ENCODE measurements at places on chromosomes 2 and 18.
A peak's percentile ranks its signal among the peaks of the same experiment; 100 is the strongest.

DNA sequence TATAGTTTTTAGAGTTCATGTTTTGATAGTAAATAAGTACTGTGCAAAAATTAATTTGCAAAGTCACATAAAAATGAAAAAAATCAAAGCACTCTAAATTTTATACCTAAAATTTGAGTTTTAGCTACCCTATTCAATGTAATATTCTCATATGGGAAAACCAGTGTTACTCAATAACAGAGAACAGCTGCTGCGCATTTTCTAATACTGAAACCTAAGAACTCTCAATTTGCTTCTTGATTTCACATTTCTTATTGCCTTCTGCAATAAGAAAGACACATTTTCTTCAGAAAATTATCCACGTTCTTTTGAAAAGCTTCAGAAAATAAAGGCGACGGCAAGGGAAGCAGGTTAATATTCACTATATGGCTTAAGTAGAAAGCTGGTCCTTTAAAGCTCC is 199.1 kb upstream of the CCDC150 start:
- no peak for DNase-seq

DNA sequence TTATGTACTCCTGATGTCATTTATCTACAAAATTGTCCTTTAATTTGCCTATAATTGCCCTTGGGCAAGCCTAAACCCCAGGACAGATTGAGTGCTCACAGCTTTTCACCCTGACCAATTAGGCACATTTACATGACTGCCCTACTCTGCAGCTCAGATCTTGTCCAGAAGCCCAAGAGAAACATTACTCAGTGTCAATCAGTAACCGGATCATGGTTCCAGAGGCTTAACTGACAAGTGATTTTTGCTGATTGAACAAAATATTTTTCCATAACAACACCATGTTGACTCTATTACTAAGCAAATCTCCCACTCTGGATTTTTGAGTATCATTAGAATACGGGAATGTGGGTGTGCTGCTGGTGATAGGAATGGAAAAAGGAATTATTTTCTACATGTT is 465.4 kb upstream of the TNP1 start:
- DNase-seq: no peak

GRCh38 chr18:45760462-45761036 is 36.6 kb downstream of the SLC14A1 start:
- no peak for DNase-seq

DNA sequence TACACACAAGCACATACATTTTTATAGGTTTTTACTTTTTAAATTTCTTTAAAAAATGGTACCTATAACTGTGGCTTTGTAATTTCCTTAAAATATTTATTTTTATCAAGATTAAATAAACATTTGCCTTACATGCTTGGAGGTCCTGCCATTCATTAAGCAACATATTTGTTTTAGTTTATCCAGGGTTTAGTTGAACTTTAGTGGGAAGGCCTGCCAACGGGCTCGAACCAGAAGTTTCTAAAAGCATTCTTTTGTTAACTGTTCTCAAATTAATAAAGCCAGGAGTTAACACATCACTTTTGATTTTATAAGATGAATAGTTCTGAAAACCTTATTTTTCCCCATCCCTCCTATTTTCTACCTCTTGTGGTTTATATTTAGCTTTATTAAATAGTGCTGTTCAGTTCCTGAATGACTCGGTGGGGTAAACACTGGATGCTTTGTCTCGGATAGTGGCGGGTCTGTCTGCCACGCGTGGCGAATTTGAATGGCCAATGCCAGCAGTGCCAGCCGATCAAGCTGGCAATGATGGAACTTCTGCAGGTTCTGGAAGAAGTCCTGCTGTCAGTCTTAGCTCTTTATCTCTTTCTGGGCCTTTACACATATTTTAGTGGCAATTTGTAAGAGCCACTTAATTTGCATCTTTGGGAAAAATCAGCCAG is 32.2 kb downstream of the SH3YL1 start:
- DNase-seq: no peak

GRCh38 chr2:68193787-68194372 is 36.2 kb downstream of the PNO1 start:
- DNase-seq: no peak

DNA sequence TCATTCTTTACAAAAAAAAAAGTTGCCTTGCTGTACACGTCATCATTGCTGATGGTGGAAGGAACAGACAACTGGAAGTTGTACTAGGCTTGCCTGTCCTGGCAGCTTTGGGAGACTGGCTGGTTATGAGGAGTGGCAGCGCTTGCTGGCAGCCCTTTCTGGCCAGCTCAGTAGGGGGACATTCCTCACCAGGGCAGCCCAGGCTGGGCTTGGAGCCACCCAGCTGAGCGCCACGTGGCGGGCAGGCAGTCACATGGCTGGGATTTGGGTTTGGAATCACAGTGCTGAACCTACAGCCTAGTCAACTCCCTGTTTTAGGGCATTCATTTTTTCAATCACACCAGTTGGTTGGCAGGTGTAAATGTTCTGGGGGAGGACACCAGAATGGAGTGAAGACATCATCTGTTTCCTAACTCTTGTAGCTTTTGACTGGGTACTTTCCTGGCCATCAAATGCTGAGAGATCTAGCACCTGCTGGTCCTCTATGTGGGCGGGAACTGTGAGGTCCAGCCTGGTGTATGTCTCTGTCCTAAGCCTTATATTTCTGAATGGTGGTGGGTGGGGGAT is 139.3 kb downstream of the SETBP1 start:
- no peak for DNase-seq

DNA sequence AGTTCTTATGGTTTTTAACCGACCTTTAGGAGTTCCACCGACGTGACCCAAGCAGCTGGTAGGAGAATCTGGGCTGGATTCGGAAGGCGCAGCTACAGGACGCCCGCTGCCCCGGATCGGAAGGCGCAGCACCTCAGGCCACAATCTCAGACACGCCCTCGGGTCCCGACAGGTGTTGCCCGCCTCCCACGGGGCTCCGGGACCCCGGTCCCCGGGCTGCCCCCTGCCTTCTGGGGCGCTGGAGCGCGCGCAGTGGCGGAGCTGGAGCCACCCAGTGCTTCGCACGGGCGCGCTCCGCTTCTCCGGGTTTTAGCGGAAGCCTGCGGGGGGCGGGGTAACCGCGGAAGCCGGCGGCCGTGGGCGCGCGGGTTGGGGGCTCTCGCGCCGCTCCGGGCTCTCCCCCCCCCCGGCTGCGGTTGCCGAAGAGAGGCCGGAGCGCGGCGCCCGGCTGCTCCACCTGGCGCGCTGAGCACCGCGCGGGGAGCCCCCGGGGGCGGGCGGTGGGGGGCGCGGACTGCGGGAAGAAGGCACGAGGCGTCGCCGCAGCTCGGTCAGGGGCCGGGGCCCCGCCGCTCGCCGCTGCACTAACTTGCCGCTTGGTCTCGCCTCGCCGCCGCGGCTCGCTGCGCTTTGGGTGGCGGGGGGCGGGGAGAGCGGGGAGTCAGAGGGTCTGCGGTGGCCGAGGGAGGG is 718.8 kb downstream of the DPP10 start:
- DNase-seq: no peak

- DNase-seq: no peak
These were observed 159.2 kb upstream of the HS6ST1 start for GRCh38 chr2:128477891-128478290.

DNA sequence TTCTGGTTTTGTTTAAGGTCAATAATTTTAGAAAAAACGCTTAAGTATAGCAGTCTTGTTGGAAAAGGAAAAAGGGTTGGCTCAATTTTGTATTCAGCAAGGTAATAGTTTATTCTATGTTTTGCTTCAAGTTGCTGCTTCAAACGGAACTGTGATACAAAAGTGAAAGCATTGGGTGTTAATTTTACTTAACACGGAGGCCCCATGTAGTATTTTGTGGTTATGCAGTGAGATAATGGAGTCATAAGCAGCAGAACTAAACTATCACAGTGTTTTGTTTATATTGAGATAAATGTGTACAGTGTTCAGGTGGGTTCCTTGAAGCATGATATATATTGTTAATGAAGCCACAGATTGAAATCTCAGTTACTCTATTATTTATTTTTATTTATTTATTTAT is 67.0 kb upstream of the LYPD6B start:
- no peak for DNase-seq

DNA sequence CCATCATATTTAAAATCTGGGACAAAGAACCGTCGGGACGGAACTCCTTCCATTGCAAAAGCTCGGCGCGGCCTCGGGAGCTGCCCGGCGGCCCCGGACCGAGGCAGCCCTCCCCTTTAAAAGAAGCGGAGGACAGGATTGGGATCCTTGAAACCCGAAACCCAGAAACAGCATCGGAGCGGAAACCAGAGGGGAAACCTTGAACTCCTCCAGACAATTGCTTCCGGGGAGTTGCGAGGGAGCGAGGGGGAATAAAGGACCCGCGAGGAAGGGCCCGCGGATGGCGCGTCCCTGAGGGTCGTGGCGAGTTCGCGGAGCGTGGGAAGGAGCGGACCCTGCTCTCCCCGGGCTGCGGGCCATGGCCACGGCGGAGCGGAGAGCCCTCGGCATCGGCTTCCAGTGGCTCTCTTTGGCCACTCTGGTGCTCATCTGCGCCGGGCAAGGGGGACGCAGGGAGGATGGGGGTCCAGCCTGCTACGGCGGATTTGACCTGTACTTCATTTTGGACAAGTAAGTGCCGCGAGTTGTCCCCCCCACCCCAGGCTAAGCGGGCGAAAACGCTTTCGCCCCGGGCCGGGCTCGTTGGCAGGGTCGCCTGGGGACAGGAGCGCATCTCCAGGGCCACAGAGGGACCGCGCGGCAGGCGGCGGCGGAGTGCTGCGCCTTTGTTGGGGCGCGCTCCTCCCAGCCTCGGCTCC is at the start of gene ANTXR1:
Gene ANTXR1 (plus strand): TSS at position 38 of the 698 bp plus-strand sequence. CDS start 321 bp downstream, at position 359.
- peak; percentile 26 for DNase-seq

GRCh38 chr2:166373951-166374350 is 1.8 kb downstream of the SCN9A start:
- DNase-seq: no peak

DNA sequence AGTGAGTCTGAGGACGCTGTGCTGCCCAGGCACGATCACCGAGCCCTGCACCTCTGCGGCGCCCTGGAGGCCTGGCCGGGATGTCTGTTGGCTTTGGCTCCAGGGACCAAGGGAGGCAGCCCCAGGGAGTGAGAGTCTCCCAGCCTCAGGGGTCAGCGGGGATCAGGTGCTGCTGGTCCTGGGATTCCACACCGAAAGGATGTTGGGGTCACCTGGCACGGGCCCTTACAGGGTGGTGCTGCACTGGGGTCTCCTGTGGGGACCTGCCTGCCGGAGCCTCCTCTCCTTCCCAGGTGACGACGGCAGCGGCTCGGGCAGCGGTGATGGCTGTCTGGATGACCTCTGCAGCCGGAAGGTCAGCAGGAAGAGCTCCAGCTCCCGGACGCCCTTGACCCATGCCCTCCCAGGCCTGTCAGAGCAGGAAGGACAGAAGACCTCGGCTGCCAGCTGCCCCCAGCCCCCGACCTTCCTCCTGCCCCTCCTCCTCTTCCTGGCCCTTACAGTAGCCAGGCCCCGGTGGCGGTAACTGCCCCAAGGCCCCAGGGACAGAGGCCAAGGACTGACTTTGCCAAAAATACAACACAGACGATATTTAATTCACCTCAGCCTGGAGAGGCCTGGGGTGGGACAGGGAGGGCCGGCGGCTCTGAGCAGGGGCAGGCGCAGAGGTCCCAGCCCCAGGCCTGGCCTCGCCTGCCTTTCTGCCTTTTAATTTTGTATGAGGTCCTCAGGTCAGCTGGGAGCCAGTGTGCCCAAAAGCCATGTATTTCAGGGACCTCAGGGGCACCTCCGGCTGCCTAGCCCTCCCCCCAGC is 30.5 kb downstream of the GPC1 start:
- no peak for DNase-seq

DNA sequence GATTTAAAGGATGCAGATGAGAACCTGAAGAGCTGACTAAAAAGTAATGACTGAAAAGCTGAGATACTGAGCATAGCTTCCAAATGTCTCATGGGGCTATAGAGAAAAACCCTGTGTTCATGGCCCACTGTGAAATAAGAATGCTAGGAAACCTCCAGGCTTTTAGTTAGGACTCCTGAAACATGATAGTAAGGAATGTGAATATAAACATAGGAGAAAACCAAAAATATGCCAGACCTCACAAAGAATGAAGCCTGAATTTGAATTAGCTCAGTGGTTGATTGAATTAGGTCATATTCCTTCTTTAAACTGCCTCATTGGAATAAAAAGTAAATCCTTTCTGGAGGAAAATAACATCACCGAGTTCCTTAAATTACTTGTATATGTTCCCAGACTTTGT is 194.5 kb upstream of the NXPH2 start:
- DNase-seq: no peak

DNA sequence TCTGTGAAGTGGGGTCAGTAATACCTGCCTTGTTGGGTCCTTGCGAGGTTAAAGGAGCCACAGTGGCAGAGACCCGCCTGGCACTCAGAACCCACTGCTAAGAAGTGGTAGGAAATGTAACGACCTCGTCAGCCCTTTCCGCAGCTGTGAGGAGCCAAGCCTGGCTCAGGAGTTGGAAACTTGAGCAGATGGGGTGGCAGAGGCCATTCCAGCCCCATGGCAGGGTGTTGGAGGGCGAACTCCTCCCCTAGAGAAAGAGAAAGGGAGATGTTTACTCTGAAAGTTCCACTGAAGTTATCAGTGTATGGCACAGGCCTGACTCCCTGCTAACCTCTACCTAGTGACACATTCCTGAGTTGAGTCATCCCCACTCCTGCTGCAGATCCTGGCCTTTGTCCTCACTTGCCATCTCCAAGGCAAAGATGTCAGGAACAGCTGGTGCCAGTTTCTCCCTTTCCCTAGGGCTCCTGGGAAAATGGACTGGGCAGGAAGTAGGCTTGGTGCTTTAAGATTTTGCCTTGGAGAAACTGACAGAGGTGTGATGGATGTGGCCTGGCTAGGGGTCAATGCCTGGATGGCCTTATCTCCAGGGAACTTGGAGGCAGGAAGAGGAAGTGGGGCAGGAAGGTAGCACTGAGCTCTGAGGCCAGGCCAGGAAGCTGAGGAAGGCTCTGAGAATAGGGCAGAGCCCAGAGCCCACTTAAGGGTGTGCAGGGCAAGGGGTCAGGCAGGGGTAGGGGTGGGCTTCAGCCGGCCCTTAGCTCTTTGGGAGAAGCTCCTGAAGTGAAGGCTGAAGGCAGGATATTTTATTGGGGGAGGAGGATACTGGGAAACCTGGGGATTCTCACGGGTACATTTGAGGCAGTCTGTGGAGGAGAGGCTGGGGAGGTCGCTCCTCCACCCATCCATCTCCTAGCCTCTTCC is 888 bp downstream of the VAMP5 start:
- DNase-seq: peak; percentile 26

- DNase-seq: no peak
These were observed 659.0 kb downstream of the IRS1 start for GRCh38 chr2:226140594-226140993.

GRCh38 chr2:234032279-234032856 is 18.1 kb upstream of the SPP2 start:
- no peak for DNase-seq

Measured in stimulated activated CD4-positive, alpha-beta T cell treated with anti-CD3 and anti-CD28 coated beads, Interleukin-2, amount 100 ng/mL, for 24 hours (primary cell).